ENCODE measurements at places on chromosomes 4 and X.

GRCh38 chr4:183390374-183390773, 54.1 kb upstream of the CDKN2AIP start:
- no peak for DNase-seq

- no peak for DNase-seq
These were observed 287.7 kb downstream of the BMPR1B start for GRCh38 chr4:95045429-95045828.

GRCh38 chr4:84309191-84309590, 189.9 kb downstream of the NKX6-1 start:
- no peak for DNase-seq

- DNase-seq, result no peak
These were observed 22.8 kb upstream of the MAP7D3 start for GRCh38 chrX:136273986-136274385.

DNA sequence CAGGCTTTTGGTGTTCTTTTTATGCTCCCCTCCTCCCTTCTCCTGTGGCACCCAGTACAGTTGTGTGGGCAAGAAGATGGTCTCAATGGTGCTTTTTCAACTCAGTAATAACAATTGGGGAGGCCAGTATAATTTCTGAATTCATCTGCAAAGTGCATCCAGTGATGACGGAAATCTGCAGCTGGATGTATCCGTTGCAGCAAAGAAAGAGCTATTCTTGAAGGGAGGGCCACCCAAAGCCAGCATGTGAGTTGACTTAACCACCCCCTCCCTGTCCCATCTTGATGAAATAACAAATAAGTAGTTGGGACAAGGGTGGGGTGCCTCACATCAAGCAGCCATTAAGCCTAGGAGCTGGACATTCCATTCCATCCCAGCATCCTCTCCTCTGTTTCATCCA, 30.7 kb downstream of the TSC22D3 start:
- no peak for DNase-seq

DNA sequence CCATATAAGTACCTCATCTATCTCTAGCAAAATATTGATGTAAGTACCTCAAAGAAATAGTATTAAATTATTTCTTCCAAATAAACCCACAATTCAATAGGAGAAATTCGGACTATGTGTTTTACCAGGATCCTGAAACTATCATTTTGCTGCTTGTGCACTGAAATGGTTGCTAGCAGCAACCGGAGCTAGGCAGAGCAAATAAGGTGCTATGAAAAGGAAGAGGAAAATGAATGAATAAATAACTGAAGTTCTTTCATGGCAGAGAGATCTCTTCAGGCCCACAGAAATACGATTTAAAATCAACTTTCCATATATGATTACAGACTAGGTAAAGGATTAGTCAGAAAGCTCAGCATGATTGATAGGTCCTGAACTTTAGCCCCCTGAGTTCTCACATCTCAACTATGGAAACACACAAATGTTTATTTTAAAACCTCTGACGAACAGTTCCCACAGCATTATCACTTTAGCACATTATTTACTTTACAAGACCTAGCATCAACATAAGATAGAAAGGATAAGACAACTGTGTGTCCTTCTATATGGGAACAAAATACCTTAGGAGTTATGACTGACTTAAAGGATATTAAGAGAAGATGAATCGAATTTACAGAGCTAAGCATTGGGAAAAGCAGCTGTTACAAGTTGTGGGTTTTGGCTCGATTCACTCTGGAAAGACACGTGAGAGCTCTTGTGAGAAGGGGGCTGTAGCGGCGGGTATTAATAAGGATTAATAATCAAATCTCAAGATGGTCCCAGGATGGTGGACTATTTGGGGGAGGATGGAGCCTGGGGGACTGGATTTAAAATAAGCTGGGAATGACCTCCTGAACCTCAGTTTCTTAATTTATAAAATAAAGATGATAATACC, 104.3 kb downstream of the CORIN start:
- DNase-seq, result no peak

DNA sequence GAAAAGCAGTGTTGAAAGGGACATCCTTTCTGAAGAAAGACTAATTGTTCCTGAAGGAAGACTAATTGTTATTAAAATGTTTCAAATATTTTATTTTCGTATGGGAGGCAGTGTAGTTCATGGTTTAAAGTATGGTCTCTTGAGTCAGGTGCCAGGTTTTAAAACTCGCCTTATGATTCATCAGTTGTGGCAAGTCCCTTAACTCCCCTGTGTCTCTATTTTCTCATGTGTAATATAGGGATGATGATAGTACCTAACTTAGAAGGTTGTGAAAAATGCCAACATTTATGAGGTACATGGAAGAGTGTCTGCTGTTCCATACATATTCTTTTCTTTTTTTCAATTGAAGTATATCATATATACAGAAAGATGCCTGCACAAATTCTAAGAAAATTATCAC, 414.2 kb upstream of the DIPK2B start:
- DNase-seq, result no peak

DNA sequence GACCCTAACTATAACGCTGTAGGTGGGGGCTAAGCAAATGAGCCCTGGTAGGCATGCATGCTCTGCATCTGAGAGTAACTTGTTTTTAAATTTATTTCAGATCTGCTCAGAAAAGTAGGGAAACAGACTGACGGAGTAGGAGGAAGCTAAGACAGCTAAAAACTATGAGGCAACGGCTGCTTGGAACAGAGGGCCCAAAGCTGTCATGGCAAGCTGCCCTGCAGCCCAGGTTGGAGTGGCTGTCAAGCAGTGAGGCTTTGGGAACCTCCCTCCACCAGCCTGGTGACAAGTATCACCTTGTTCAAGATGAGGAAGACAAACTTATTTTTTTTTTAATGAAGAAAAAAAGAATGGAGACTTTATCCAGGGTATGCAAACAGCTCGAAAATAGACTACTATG, 439.8 kb downstream of the NLGN4X start:
- no peak for DNase-seq

- no peak for DNase-seq
These were observed 814 bp upstream of the RBM47 start for GRCh38 chr4:40630335-40631021.

DNA sequence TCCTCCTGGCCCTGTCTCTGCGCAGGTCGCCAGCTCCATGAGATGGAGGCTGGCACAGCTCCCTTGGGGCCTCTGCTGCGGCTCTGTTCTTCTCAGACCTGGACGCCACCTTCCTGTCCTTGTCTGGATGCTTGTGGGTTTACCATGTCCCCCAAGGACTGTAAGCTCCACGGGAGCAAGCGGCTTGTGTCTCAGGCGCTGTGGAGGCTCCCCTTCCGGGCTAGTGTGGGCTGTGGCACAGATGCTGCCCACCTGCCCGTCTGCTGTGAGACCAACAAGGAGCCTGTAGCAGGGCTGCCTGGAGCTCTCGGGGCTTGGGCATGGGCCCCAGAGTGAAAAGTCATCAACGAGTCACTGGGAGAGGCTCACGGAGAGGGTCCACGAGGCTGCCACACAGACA, 25.2 kb downstream of the NAT8L start:
- no peak for DNase-seq

DNA sequence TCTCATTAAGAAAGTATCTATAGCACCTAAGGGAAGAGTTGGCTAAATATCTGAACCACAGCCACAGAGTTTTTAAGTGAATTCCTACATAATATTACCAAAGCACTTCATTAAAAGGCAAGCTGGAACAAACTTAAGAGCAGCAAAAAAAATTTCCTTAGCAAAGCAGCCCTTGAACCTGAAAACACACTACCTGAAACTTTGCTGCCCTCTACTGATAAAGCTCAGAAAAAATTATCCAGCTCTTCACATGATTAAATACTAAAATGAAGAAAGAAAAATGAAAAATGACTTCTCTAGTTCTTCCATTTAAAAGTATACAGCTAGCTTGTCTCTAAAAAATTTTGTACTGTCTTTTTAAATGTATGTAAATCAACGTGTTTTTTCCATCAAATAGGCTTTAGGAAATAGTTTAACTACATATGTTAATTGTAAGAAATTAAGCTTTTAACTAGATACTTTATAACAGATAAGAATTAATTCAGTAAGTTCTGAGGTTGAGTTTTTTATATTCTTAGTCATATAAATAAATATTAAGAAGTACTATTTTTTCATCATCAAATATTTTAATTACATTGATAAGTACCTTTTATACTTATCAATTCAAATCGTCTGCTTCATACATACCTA, 156.1 kb downstream of the STPG2 start:
- DNase-seq, result no peak

Data from stimulated activated CD8-positive, alpha-beta memory T cell treated with anti-CD3 and anti-CD28 coated beads, Interleukin-4, amount 100 ng/mL, for 4 hours (primary cell).